ENCODE measurements at places on chromosomes 5 and 9.

GRCh38 chr5:112165897-112166737 lies 253.0 kb downstream of the EPB41L4A start:
- DNase-seq, result no peak

- DNase-seq, result no peak
These were observed 103.7 kb upstream of the TARS1 start for GRCh38 chr5:33336891-33337636.

GRCh38 chr9:93254806-93255493 lies 71.0 kb downstream of the WNK2 start:
- DNase-seq, result peak; percentile 92

- DNase-seq, result no peak
These were observed 88.5 kb downstream of the NDFIP1 start for GRCh38 chr5:142197098-142197497.

GRCh38 chr9:99171225-99172123 lies 50.3 kb downstream of the ALG2 start:
- no peak for DNase-seq

- no peak for DNase-seq
These were observed 1982.2 kb upstream of the C9orf72 start for GRCh38 chr9:29555502-29555901.

GRCh38 chr9:125805057-125805456 lies 57.9 kb downstream of the PBX3 start:
- no peak for DNase-seq

DNA sequence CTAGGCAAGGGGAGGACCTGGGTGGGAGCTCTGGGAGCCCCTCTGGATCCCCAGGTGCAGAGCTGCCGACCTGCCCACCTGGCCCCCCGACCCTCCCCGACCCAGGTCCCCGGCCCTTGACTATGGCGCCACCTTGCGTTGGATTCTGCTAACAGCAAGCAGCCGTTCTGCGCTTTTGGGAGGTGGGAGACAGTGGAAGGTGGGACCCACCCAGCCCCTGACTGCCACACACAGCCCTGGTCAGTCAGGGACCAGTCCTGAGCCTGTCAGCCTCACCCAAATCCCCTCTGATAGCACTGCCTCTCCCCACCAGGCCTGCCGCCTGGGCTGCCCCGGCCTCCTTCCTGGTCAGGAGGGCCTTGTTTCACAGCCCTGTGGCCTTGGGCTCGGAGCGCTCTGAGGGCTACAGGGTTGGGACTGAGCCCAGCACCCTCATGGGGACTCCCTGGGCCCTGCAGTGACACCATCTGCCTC lies 77.9 kb downstream of the HMCN2 start:
- no peak for DNase-seq

DNA sequence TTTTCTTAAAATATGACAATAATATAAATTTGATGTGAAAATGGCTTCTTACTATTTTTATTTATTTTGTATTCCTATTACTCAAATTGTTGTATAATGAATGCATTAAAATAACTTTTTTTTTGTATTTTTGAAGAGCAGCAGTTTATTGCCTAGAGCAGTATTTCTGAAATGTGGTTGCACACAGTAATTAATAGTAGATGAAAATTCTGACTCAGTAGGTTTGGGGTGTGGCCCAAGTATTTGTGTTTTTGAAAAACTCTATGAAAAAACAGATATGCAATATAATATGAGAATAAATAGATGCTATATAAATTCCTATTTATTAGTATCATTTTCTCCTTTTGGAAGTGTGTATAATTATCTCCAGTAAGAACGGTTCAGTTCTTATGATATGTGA lies 2225.3 kb upstream of the C9orf72 start:
- DNase-seq, result no peak

DNA sequence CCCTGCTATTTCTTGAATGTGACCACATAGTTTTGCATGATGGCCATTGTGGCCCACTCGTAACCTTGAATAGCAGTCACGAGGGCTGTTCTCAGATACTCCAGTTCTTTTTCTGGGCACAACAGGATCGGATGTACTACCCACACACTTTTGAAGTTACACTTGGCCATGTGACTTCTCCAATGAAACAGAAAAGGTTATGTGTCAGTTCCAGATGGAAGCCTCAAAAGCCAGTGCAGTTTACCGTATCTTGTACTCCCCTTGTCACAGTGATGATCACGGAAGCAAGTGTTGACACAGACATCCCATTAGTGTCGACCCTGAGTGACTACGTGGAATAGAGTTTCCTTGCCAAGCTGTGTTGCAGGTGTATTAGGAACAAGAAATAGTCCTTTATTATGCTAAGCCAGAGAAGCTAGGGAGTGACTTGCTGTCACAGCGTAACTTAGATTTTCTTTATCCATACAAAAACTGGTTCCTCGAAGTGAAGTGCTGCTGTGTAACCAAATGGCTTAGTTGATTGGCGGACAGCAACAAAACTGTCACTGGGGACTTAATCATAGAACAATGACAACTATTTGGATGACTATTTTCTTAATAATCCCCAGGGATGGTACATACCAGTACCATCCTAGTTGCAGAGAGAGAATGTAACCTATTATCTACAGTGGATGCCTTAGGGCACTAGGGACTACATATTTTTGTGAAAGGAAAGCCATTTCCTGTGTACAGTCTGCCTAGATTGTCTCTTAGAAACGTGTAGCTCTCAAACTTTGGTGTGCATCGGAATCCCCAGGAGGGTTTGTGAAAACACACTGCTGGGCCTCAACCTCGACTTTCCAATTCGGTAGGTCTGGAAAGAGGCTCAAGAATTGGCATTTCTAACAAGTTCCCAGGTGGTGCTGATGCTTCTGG lies 90.1 kb upstream of the DMRT1 start:
- DNase-seq, result peak; percentile 67

DNA sequence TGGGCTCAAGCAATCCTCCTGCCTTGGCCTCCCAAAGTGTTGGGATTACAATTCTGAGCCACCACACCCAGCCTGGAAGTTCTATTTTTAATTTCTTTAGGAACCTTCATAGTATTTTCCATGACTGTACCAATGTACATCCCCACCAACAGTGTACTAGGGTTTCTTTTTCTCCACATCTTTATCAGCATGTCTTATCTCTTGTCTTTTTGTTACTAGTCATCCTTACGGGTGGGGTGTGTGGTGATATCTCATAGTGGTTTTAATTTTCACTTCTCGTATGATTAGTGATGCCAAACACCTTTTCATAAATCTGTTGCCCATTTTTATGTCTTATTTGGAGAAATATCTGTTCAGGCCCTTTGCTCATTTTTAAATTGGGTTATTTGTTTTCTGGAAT lies 123.0 kb upstream of the MEF2C start:
- no peak for DNase-seq

GRCh38 chr5:177087398-177088005 lies 787 bp downstream of the FGFR4 start:
- no peak for DNase-seq

GRCh38 chr5:13910637-13911288 lies 33.7 kb downstream of the DNAH5 start:
- DNase-seq, result no peak

GRCh38 chr5:75048457-75048953 lies 3.9 kb downstream of the GCNT4 start:
- DNase-seq, result no peak

DNA sequence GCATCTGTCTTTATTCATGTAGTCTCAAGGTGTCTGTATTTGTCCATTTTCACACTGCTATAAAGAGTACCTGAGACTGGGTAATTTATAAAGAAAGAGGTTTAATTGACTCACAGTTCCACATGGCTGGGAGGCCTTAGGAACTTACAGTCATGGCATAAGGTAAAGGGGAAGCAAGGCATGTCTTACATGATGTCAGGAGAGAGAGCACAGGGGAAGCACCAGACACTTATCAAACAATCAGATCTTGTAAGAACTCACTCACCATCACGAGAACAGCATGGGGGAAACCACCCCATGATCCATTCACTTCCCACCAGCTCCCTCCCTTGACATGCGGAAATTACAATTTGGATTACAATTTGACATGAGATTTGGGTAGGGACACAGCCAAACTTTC lies 44.2 kb downstream of the NLN start:
- DNase-seq, result no peak

GRCh38 chr5:74325866-74326265 lies 314.7 kb downstream of the ENC1 start:
- DNase-seq, result no peak

DNA sequence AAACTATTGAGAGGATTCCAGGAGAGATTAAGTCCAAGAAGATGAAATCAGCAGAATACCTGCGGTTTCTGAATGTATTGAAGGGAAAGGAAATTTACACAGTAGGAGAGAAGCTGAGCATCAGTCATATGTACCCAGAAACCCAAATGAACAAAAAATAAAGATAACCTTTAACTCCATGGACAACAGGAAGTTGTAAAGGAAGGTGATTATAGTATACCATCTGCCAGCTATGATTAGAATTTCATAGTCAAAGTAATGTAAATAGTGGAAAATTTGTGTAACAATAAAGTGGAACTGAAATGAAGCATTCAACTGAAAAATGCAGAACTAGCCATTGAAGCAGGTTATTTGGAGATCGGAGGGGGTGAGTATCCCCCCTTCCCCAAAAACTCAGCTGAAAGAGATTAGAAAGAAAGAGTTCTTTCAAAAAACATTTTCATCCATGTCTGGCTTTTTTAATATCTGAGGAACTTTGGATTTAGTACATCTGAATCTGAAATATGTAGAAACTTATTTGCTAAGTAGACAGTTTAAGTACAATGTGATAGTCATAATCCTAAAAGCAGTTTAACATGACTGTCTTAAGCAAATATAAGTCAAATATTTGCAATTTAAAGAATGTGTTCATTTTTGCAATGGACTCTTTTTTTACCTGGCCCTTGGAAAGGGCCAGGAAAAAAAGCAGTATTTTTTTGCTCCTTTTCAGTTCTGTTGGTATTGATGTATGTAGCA lies 58.4 kb downstream of the APC start:
- DNase-seq, result no peak

- no peak for DNase-seq
These were observed 10.4 kb downstream of the ABLIM3 start for GRCh38 chr5:149151717-149152116.

GRCh38 chr9:70868041-70868440 lies 253.4 kb downstream of the TRPM3 start:
- no peak for DNase-seq

All from NCI-H2171 treated with DMSO at 0.1 percent for 48 hours (cell line).